Activated naive CD4-positive, alpha-beta T cell treated with anti-CD3 and anti-CD28 coated beads, Interleukin-2, amount 10 ng/mL, durations not matched to agents 7 days and 5 days (primary cell): ENCODE measurements at places on chromosomes 7 and 10.

DNA sequence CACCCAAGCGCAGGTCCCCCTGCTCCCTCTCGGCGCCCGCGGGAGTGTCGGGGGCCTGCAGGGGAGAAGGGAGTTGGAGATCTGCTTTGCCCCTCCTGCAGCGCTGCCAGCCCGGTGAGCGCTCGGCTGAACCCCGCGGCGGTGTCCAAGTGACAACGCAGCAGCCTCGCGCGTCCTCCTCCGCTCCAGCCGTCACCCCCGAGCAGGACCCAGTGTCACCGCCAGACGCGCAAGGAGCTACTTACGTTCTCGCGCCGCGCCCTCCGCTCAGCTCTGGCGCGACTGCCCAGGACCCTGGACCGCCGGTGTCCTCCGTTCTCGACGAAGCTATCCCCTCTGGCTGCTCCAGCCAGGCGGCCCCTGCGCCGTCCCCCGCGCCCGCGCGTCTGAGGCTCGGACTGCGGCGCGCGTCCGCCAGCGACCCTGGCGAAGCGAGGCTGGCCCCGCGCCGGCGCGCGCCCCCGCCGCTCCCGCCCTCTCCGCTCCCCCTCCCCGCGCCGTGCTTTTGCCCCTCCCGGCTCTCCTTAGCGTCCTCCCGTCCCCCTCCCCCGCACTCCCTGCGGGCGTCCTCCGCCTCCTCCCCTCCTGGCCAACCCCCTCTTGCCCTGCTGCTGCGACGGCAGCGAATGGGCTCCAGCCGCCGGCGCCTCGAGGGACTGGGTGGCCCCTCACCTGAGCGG is at the start of gene NRCAM:
Gene NRCAM, minus strand, starts transcription at position 439 of the 680 bp plus-strand sequence. CDS start 216,372 bp downstream, outside the sequence.
- DNase-seq, result peak; percentile 47

- DNase-seq, result no peak
Observed at GRCh38 chr7:92137557-92137956, 3.3 kb upstream of the CYP51A1 start.

- DNase-seq, result peak; percentile 61
Observed at GRCh38 chr7:2757904-2758672, 70.1 kb downstream of the AMZ1 start.

DNA sequence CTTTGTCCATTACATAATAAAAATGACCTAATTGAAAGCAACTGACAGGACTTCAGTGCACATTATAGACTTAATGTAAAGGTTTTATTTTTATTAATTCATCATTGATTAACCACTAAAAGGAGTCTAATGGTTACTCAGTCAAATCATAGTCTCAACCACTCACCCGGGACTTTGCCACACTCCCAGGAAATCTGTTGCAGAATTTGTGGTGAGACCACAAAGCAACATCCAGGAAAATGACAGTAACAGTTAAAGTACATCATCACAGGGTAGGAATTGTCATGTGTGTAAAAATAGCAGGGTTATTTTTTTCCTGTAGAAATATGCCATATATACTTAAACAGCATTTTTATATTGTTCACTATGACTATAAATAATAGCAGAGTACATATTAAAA is 6.3 kb upstream of the HGF start:
- no peak for DNase-seq

GRCh38 chr10:16799621-16800020 is 17.6 kb downstream of the RSU1 start:
- no peak for DNase-seq

- no peak for DNase-seq
Observed at GRCh38 chr7:83547526-83547925, 101.4 kb downstream of the SEMA3E start.

GRCh38 chr10:11325817-11326216 is 285.6 kb downstream of the USP6NL start:
- no peak for DNase-seq

DNA sequence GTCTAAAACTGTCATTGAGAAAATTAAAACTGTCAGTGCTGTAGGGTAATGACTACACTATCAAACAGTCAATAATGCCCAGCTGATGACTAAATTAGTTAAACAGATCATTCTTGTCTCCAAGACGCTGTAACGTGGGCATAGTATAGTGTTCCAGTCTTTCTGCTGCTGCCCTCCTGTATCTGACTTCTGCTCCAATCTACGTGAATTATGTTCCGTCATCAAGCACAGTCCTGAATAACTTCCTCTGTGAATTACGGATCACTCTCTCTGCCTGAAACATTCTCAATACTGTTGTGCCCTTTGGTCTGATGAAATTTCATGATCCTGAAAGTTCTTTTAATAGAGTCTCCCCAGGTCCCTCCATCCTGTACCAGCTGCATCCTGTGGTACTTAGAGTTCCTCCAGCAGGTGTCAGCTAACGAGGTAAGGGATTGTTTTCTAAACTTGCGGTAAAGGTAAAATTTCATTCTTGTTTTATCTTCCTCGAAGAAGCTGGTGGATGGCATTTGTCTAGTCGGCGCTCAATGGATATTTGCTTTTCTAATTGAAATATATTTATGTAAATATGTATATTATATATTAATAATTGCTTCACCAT is 393.5 kb upstream of the ADARB2 start:
- DNase-seq, result no peak

- no peak for DNase-seq
Observed at GRCh38 chr7:74084722-74085578, 1.3 kb downstream of the LIMK1 start.

- no peak for DNase-seq
Observed at GRCh38 chr7:22945584-22945983, 68.3 kb downstream of the HYCC1 start.

GRCh38 chr7:8037151-8037550 is 68.6 kb downstream of the GLCCI1 start:
- no peak for DNase-seq

DNA sequence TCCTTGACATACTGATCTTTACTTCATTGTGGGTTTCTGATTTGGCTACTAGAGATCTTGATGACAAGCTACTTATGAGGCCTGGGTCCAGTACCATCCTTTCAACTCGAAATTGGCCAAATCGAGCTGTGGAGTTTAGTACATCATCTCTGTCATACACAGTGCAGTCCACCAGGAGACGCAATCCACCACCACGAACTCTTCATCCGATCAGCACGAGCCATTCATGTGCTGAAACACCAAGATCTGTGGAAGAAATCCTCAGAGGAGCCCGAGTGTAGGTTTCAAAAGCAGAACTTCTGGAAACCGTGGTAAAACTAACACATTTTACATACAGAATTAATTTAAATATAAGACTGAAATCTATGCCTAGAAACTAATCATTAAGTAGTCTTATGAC is 14.2 kb downstream of the DNAJC9 start:
- DNase-seq, result no peak

DNA sequence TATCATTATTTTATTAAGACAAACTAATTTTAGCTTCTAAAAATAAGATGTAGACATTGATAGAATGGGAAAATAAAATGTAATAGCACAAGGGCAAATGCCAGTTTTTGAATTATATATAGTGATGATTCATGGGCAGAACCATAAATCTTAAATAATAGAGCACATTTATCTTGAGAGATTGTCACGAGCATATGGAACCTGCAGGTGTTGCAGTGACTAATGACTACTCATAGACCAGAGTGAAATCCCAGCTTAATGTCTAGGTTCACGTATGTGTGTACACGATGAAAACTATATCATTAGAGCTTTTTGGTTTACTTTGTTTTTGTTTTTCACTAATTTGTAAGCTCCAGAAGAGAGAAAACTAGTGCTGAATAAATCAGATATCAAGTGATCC is 150.2 kb upstream of the CACNA2D1 start:
- no peak for DNase-seq

DNA sequence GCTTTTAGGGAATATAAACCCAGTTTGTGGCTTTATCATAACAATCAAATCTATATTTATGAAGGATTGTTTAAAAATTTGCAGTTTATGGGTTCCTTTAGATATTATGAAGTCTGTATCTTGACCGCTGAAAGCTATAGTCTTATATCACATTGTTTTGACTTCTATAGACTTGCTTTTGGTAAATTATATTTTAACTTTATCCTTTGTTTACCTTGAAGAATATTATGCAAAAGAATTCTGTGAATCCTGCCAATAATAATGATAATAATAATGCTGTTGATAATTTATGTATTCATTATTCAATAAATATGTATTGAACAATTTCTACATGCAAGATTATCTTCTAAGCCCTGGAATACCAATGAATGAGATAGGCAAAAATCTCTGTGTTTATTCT is 101.9 kb upstream of the MTPN start:
- DNase-seq, result no peak

- no peak for DNase-seq
Observed at GRCh38 chr10:35219292-35219691, 92.6 kb downstream of the CREM start.

GRCh38 chr7:124686543-124687171 is 78.9 kb downstream of the GPR37 start:
- no peak for DNase-seq

DNA sequence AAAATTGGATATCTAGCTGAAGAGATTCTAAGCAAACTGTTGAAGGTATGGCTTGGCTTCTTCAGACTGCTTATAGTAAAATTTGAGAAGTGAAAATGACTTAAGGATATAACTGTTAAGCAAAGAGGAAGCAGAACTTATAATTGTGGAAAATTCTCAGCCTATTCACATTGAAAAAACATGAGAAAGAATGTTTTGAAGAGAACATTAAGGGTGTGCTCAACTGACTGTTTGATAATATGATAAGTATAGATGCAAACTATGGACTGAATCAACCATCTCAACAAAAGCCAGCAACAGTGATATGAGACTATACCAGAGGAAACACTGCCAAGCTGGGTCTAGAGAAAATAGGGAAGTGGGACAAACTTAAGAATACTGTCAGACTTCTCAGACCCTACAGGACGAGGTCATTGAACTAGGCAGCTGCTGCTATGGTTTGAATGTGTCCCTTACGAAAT is 133.1 kb upstream of the PPP1R3A start:
- DNase-seq, result no peak

DNA sequence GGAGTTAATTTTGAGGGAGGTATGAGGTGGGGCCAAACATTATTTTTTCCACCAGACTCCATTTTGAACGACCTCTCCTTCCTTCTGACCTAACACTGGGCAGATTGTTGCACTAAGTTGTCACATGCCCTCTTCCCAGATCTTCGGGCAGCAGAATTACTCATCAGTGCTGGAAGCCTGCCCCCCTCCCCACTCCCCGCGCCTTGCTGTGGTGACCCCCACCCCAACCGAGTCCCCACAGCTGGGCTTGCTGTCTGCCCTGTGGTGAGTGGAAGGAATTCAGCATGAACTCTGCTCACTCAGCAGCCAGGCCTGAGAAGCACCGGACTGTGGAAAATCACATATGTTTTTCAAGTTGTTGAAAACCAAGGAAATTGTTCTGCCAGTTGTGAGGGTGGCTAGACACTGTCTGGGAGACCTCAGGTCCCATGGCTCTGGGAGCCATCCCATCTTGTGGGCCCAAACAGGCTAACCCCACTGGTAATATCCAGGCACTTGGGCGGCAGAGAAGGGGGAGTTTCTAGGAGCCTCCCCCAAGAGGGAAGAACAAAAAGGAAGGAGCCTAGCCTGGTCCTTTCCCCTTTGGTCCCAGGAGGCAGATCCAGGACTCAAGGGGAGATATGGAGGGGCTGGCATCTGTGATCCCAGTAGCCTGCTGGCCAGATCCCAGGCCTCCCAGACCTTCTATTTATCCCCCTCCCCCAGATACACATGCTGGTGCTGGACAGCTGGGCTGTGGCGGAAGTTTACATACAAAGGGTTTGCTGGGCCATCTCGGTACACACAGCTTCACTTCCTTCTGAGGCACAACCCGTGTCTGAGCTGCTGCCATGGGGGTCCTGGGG is 3.5 kb upstream of the AEBP1 start:
- no peak for DNase-seq

GRCh38 chr7:121157885-121158590 is 169.5 kb downstream of the CPED1 start:
- no peak for DNase-seq

DNA sequence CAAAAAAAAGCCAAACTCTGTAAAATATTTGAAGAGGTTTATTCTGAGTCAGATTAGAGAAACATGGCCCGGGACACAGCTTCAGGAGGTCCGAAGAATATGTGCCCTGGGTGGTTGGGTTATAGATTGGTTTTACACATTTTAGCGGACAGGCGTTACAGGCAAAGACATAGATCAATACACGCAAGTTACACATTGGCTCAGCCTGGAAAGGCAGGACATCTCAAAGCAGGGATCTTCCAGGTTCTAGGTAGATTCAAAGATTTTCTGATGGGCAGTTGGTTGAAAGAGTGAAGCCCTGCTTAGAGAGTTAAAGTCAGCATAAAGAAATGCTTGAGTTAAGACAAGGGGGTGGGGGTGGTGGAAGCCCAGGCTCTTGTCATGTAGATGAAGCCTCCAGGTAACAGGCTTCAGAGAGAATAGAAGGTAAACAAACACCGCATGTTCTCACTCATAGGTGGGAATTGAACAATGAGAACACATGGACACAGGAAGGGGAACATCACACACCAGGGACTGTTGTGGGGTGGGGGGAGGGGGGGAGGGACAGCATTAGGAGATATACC is 464.3 kb upstream of the ADARB2 start:
- DNase-seq, result no peak

- DNase-seq, result no peak
Observed at GRCh38 chr10:76311752-76312636, 880.6 kb downstream of the LRMDA start.

GRCh38 chr10:71638064-71638821 is 81.3 kb downstream of the C10orf105 start:
- DNase-seq, result no peak

GRCh38 chr7:37430640-37431039 is 18.0 kb downstream of the ELMO1 start:
- no peak for DNase-seq

DNA sequence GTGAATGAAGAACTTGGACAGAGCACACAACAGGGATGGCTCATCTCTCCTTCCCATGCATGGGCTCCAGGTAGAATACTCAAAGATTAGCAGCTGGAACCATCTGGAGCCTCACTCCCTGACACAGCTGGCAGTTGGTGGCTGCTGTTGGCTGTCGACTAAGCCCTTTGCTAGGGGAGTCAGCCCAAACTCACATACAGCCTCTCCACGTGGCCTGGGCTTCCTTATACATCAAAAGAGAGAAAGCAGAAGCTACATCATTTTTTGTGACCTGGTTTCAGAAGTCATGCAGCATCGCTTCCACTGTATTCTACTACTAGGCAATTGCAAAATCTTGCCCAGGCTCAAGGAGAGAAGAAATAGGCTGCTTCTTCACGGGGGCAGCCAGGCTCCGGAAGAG is 24.4 kb downstream of the ASNS start:
- DNase-seq, result no peak

GRCh38 chr10:121956111-121957061 is 18.6 kb downstream of the NSMCE4A start:
- no peak for DNase-seq

GRCh38 chr10:78981257-78981969 is 87.4 kb upstream of the ZMIZ1 start:
- peak; percentile 45 for DNase-seq

- no peak for DNase-seq
Observed at GRCh38 chr10:119667562-119668328, 16.6 kb downstream of the BAG3 start.

- no peak for DNase-seq
Observed at GRCh38 chr10:287814-288213, 152.6 kb downstream of the ZMYND11 start.

- DNase-seq, result no peak
Observed at GRCh38 chr10:3485057-3485686, 299.8 kb downstream of the KLF6 start.
